ENCODE measurements at places on chromosomes 4 and X.

GRCh38 chr4:32189130-32189529 is 1469.0 kb downstream of the PCDH7 start:
- no peak for DNase-seq

DNA sequence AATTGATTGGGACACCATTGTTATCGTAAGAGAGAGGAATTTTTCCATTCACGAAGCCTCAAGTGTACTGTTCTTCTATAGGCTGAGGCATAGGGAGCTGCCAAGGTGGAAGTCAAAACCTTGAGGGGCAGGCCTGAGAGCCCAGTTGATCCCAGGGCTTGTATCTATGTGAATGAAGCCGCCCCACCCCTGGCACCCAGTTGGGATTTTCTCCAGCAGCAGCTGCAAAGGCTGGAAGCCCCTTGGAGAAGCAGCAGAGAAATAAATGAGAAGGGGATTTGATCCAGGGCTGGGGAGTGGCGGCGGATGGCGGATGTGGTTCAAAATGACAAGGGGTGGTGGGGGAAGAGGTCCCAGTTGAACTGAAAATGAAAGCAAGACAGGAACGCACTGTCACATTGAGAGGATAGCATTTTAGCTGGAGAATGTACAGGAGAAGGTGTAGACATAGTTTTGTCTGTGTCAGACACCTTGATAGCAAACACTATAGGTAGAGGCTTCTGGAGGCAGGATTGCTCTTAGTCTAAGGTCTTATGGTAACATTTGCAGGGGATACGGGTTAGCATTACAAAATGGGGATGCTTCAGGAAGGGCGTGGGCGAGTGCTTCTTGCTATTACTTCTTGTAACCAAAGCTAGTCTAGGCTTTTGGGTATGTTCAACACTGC is 32.6 kb downstream of the DOCK11 start:
- no peak for DNase-seq

DNA sequence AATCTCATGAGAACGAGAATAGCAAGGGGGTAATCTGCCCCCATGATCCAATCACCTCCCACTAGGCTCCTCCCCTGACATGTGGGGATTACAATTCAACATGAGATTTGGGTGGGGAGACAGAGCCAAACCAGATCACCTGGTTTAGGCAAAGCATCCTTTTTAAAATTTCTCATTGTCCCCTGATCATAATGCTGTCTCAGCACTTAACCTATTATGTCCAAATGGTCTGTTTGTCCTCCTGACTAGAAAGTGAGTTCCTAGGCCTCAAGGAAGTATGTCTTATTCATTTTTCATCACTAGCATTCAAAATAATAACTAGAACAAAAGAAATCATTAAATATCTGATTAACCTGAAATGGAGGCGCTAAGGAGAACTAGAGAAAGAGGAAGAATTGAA is 7.9 kb upstream of the PRMT9 start:
- DNase-seq, result no peak

DNA sequence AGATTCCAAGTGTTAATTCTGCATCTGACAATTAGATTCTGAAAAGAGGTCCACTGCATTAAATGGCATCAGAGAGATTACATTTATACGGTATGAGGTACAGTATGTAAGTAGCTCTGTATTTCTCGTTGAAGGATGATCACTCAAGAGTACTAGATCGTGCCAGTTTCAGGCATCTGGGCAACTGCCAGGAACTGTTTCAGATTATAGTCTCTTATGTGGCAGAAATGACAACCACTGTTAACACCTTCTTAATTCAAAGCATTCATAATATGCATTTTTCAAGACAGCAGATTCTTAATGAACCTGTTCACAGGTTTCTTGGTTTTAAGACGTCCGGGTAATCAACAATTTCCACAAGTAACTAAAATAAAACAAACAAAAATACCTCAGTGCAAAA is 1.6 kb downstream of the ANKRD50 start:
- DNase-seq, result no peak

- DNase-seq, result no peak
Measured at GRCh38 chr4:145732001-145732815, 52.3 kb downstream of the C4orf51 start.

All from activated CD8-positive, alpha-beta memory T cell treated with anti-CD3 and anti-CD28 coated beads for 48 hours (primary cell).